ENCODE measurements at places on chromosomes 7 and 10.

GRCh38 chr10:132626019-132626760, 88.6 kb downstream of the INPP5A start:
- no peak for DNase-seq

GRCh38 chr7:42097752-42098151, 139.3 kb downstream of the GLI3 start:
- DNase-seq: peak; percentile 87

DNA sequence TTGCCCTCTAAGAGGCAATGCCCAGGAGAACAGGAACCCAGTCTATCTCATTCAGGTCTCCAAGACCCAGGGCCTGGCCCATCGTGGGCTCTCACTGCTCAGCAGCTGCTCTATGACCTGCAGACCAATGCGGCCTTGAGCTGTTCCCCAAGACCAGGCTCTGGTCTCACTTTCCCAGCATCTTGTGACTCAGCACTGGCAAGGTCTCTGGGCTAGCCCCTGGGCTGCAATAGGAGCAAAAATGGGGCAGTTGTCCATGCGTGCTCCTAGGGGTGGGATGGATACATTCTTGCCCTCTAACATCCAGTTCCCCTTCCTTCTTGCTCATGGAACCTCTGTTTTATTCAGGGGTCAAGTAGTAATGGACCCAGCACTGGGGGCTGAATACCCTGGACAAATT, 13.5 kb downstream of the GCK start:
- DNase-seq: no peak

DNA sequence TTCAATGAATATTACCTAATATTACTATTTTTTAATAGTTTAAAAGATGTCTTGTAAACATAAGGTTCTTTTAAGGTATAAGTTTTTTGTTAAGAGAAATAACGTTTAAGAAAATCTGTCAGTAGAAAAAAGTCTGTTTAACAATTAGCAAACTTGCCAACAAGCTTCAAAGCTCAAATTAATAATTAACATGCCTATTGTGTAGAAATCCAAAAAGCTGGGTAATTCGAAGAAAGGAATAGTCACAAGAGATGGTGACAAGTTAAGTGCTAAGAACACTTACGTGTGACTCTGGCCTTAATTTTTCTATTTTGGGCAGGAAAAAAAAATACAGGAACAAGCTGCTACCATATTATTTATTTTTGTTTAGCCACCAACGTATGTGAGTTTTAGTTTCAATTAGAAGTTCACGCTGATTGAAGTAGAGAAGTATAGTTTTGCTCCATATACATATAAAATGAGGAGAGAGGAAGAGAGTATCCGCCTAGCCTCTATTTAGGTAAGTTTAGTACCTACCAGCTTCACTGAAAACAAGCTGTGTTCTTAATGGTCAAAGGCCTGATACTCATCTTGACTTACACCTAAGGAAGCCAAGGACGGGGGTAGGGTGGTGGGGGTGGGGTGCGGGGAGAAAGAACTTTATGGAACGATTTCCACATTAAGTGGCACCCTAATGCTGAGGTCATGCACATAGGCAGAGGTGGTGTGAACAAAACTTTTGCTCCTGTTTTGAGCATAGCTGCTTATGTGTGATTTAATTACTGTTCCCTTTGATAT, 43.4 kb upstream of the AGBL3 start:
- no peak for DNase-seq

- DNase-seq: no peak
These were observed 64.8 kb downstream of the ARMC3 start for GRCh38 chr10:22992621-22993020.

DNA sequence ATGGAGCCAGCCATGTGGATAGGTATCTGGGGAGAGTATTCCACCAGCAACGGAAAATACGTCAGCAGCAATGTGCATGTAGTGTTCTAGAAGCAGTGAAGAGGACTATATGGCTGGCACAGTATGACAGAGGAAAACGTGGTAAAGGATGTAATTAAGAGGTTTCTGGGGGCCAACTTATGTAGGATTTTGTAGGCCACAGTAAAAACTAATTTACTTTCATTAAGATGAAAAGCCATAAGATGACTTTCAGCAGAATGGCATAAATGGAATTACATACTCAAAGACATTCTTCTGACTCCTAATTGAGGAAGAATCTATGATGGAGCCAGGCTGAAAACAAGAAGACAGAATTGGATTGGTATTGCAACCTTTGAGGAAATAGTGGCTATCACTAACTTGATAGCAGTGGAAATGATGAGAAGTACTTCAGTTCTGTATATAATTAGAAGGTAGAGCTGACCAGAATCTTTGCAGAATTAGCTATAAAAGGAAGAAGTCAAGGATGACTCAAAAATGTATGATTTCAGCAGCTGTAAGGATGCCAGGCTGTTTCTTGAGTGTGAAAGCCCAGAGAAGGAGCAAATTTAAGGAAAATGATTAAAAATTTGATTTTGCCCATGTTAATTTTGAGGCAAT, 156.7 kb downstream of the MBL2 start:
- peak; percentile 66 for DNase-seq

DNA sequence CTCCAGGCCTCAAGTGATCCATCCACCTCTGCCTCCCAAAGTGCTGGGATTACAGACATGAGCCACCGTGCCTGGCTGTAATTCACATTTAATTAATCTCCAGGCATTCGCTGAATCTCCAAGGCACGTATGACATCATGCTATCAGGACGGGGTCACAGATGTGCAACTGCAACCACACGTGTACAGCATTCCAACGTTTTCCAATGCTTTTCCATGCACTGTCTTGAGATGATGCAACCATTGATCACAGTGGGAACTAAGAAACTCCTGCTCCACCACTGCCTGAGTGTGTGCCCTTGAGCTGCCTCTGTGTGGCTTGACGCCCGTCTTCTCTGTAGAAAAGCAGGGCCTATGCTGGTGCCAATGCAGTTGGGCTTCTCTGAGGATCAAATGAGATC, 119.8 kb upstream of the LYZL2 start:
- DNase-seq: peak; percentile 65

DNA sequence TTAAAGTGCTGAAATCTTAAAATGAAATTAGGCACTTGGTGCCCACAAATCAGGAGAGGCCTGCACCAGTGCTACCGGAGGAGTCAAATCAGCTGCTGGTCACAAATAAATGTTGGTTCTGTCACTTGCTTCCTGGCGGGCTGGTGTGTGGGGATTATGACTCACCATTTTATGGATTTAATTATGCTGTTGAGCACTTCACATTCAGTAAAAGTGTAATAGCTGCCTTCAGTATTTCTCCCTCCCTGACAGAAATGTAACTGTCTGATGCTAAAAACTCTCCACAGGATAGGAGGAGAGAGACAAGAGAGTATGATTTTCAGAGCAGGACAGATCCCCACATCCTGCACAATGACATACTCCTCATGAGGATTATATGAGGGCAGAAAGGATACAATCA, 186.0 kb downstream of the JAZF1 start:
- DNase-seq: peak; percentile 78

DNA sequence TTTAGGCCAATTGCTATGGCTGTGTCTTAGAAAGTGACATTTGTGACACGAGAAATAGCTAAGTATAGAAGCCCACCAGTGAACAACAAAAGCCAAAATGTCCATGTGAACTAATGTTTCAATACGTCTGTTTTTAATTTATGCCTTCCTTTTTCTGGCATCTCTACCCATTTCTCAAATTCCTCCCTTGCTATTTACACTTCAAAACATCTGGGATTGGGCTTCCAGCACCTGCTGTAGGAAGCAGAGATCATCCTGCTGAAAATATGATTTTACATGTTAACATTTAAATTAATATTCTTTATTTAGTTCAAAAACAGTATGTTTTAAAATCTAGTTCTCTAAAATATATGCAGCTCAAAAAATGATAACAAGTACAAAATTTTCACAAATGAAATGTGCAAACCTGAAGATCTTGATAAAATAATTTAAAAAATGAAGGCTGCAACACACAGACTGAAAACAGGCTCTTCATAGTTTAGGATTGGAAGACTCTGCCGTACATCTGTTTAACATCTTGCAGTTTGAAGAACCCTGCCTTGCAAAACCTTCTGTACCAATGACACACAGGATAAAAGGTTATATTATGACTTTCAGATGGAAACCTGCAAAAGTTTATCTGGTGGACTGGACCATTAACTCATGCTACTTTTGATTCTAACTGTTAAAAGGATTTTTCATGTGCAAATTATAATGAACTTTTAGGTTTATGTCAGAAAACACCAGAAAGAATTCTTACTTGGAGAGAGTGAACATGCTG, 408.4 kb downstream of the SUGCT start:
- DNase-seq: peak; percentile 42

- peak; percentile 10 for DNase-seq
These were observed 689.8 kb downstream of the INHBA start for GRCh38 chr7:41013117-41013516.

DNA sequence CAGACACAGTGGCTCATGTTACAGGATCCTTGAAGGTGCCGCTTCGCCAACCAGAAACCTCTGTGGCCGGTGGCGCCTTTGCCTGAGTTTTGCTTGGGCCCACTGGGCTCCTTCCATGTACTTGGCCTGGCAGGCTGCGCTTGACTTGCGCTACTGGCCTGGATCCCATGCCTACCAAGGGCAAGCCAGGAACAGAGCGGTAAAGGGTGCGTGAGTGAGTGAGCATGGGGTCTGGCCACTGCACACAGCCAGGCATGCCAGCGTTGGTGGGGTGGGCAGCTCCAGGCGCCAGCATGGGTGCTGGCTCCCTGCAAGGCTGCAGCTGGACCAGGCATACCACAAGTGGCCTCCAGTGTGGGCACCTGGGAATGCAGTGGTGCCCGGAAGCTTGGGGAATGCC, 16.3 kb upstream of the TSPAN15 start:
- no peak for DNase-seq

- DNase-seq: no peak
These were observed 16.3 kb upstream of the SLC29A4 start for GRCh38 chr7:5266191-5267028.

GRCh38 chr7:70047384-70047783, 449.1 kb downstream of the AUTS2 start:
- no peak for DNase-seq

DNA sequence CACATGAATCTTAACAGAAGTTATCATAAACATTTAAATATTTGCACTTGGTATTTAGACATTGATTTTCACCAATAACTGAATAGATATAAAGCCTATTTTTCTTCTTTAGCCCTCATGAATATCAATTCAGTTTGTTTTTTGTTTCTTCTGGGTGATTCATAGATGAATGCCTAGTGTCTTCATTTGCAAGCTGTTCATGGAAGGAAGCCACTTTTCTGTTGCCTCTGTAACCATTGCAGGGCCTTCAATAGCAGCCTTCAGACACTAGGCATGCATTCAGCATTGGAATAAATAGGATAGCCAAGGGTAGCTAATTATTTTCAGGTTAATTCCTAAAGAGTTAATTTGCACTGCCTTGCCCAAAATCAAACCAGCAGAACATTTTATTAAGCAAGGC, 375.3 kb downstream of the DPP6 start:
- DNase-seq: no peak

DNA sequence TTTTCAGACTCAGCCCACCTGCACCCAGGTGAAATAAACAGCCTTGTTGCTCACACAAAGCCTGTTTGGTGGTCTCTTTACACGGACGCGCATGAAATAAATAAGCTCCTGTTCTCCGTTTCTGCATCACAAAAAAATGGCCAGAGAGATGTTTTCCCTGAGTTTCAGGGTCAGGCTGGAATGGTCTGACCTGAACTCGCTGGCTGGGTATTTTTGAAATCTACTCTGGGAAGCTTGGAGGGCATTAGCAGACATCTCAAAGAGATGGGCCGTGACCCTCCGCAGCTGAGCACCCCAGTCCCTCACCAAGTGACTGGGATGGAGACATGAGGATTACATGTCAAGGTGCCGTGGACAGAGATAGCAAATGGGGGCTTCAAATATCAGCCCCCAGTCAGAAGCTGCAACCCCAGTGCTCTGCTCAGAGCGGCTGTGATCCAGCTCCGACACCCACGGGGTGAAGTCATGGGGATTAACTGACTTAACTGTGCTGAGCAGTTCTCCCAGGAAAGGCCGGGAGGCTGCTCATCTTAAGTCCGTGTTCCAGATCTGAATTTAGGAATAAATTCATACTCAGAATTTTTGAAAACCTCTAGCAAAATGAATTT, 22.3 kb downstream of the CALML5 start:
- no peak for DNase-seq

- no peak for DNase-seq
These were observed 91.1 kb downstream of the PPP1R9A start for GRCh38 chr7:94998266-94999068.

DNA sequence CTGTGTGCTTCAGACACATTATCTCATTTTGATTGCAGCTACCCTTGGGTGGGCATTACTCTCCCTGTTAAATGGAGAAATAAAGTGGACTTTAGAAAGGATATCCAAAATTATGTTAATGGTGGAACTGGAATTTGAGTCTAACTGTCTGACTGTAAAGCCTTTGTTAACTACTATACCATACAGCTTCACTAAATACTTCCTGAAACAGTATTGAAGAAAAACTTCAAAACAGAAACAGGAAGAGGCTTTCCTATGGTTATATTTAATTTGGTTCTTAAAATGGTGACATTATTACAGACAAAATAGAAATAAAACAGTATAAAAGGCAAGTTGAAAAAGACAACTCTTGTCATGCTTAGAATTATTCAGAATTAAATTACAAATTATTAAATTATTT, 25.0 kb downstream of the SPAG6 start:
- no peak for DNase-seq

Data from EH (cell line).